ENCODE measurements at places on chromosomes 16 and 17.

GRCh38 chr17:75695141-75695829 lies 26.0 kb upstream of the ITGB4 start:
- DNase-seq, result no peak

GRCh38 chr16:68444056-68444657 lies 4.2 kb downstream of the SMPD3 start:
- DNase-seq, result peak; percentile 16

DNA sequence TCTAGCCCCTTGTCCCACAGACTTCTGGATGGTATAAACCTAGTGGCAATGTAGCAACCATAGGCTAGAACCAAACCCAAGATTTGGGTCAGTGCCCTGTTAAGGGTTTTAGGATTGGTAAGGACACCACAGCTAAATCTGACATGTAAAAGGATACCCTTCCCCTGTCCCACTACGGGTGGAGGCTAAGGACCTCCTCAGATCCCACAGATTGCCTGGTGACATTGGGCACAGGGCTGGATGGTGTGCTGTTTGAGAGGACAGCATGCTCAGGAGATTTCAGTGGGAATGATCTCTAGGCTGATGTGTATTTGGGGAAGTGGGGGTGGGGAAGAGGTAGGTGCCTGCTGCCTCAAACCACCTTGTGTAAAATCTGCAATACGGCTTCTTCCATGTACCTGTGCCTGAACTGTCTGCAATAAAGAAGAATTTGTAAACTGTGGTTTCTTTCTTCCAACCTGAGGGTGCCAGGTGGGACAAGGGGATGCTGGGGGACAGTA lies 671 bp upstream of the EDC4 start:
- no peak for DNase-seq

DNA sequence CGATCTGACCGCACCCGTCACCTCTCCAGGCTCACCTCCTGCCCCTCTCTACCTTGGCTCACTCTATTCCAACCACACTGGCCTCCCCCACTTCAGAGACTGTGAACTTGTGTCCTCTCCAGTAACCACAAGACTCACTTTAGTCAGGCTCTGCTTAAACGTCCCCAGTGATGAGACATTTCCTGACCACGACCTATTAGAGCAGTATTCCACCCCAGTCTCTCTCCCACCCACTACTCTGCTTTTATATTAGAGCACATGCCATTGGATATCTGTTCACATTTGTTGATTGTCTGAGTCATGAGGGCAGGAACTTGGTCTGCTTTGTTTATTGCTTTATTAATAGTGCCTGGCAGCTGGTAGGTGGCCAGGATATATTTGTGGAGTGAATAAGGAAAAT lies 20.1 kb downstream of the COX11 start:
- peak; percentile 7 for DNase-seq

DNA sequence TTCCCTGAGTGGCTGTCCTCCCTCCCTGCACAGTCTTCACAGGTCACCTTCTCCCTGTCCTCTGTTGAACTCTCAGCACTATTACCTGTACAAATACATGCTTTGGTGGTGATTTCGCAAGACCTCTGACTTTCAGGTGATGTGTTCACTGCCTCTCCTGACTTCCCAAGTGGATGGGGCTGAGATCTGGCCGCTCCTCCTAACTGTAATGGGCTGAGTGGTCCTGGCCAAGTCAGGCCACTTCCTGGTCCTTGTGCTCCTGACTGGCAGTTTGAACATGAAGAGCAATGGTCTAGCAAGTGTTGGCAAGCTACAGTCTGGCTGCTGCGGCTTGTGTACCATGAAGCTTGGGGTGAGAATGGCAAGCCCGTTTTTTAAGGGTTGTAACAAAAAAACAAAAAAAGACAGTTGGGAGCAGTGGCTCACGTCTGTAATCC lies 11.7 kb upstream of the TMED6 start:
- DNase-seq, result no peak

- peak; percentile 84 for DNase-seq
Observed at GRCh38 chr16:74709441-74709877, 8.8 kb upstream of the MLKL start.

DNA sequence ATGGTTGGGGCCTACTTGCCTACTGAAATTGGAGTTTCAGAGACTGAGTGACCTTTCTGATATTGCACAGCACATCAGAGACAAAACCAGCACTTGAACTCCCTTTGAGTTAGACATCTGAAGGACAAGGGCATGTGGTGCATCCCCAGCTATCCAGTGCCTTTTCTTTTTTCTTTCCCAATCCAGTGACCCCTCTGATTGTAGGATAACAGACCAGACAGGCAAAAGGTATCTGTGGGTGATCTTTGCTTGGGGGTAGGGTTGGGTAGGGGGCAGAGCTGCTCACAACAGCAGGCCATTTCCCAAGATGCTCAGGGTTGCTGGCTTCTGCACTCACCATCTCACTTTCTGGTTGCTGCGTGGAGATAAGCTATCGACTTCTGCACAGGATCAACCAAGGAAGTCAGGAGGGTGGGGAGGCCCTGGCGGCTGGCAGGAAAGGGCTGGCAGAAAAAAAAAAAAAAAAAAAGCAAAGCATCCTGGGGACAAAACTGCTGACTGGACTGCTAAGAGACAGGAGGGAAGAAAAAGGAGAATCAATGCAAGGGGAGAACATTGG lies 42.2 kb downstream of the HOXB1 start:
- no peak for DNase-seq

GRCh38 chr16:57179215-57179828 lies 6.5 kb downstream of the PSME3IP1 start:
- no peak for DNase-seq

DNA sequence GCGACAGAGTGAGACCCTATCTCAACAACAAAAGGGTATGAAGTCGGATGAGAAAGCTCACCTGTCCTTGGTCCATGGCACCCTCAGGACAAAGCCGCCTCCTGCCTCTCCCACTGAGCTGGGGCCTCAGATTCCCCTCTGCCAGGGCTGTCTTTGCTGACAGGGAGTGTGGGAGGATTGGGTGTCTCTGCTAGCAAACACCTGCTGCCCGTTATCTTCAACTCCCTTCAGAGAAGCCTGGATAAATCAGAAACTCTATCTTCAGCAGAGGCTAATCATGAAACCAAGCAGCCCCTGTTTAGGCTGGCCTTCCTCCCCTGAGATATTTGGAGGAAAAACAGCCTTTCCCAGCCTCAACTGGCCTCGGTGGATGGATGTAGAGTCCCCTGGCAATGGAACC lies 36.3 kb upstream of the CDH1 start:
- DNase-seq, result no peak

DNA sequence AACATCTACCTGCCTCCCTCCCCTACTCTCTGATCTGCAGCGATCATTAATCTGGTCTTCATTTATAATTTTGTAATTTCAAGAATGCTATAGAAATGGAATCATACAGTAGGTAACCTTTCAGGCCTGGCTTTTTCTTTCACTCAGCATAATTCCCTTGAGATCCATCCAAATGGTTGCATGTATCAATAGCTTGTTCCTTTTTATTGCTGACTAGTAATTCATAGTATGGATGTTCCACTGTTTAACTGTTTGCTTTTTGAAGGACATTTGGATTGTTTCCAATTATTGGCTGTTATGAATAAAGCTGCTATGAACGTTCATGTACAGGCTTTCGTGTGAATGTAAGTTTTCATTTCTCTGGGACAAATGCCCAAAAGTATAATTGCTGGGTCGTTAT lies 125.2 kb downstream of the USP31 start:
- no peak for DNase-seq

- peak; percentile 20 for DNase-seq
Observed at GRCh38 chr17:57599271-57600045, 145.6 kb downstream of the CCDC182 start.

GRCh38 chr17:78933025-78933958 lies 8.1 kb upstream of the TIMP2 start:
- DNase-seq, result peak; percentile 85

DNA sequence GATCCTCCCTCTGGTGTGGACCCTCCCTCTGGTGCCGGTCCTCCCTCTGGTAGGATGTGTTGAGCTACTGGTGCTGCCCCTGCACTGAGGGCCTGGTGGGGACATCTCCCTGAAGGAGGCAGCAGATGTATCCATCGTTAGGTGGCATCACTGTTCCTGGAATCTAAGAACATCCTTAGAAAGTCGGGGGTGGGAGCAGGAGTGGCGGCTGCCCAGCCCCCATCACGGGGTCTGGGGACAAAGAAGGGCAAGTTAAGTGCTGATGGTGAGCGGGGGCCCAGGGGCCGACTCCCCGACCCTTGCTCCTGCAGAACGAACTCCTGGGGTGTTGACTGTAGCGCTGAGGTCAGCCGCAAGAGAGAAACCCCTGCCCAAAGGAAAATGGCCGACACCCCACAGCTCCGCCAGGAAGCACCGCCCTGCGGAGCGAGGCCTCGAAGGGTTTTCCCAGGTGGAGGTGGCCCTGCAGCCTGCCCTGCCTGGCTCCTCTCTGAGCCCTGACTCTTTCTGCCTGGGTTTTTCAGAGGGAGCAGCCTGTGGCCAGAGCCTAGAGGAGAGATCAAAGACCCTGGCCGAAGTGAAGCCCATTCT lies 5.5 kb downstream of the CTU2 start:
- no peak for DNase-seq

- DNase-seq, result no peak
Observed at GRCh38 chr16:35752773-35753558, 2293.6 kb downstream of the TP53TG3F start.

DNA sequence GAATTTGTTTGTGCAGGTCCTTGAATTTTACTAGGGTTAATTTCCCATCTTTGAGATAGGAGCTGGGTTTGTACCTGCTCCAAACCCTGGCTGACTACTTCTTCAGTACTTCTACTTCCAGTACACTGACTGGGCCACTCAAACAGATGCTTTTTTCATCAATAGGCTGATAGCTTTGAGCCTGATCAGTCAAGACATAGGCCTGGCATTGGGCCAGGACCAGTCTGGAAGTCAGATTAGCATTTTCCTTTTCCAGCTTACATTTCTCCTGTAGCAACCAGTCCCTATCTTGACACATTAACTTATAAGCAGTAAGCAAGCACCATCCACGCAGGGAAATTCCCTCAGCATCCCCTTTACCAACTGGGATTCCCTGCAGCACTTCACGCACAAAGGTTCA lies 7.5 kb upstream of the TMEM101 start:
- DNase-seq, result no peak

Data from GM12865 (cell line).